ENCODE measurements at places on chromosomes 7 and 10.

DNA sequence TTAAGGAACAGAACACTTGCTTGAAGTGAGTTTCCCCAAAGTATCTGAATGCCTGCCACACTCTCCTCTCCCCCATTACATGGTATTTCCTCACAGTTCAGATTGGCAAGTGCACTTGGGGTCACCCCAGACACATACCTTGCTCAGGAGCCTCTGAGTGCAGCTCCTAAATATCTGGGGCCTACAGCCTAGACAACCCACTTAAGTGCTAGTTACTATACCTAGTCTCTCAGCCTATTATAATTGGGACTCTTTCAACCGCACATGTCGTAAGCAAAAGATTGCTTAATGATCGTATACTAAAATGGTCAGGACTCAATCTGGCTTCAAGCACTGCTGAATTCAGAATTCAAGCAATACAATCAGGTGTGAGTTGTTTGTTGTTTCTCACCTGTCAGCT, 19.9 kb downstream of the TMEM176B start:
- no peak for DNase-seq

GRCh38 chr7:154178895-154179294, 126.7 kb downstream of the DPP6 start:
- DNase-seq, result no peak

DNA sequence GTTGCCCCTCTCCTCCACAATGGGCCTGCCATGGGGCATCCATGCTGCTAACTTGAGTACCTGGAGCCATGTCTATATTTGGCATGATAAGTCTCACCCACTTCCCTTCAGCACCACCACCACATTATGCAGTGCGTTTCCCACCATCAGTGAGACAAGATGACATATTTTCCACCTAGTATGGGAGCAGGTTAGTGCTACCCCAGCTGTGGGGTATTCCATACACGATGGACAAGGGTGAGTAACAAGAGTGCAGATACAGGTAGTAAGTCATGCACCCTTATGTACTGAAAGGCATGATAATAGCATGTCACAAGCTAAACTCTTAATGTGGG, 21.2 kb upstream of the OR2AE1 start:
- DNase-seq, result no peak

GRCh38 chr7:156640949-156641485, 443 bp downstream of the RNF32 start:
- peak; percentile 57 for DNase-seq

GRCh38 chr7:77409005-77409738, 7.0 kb downstream of the GSAP start:
- no peak for DNase-seq

DNA sequence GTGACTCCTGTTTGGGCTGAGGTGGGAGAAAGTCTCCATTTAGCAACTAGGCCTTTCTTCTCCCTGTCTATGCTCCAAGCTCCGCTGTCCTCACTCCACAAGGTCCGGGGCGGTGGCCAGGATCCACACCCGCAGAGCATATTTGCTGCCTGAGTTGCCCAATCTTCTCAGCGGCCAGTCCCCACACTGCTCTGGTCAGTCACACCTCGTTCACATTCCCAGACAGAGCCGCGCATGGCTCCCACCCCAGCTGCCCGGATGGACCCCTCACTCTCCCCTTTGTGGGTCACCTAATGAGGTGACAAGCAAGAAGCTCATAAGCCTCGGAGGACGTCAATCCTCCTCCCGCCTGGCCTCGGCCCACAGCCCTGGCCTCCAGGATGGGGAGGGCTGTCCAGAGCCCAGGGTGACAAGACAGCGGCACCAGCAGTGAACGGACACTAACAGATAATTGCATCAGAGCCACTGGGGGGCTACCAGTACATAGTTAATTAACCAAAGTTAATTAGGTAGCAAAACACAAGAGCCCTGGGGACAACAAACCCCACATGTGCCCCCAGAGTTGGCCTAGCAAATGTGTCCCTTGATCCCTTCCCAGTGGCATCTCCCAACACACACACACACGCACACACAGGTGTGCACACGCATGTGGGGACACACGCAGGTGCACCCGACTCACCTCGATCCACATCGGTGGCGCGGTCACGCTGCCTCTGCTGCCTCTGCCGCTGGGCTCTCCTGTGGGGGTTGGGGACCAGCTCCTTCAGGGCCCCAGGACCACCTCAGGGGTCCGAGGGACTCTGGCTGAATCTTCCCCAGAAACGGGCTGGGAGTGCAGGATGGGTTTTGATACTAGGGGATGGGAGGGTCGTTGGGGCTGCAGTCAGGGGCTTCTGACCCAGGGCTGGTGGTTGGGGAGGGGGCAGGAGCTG, 11.8 kb downstream of the EPHA1 start:
- no peak for DNase-seq

DNA sequence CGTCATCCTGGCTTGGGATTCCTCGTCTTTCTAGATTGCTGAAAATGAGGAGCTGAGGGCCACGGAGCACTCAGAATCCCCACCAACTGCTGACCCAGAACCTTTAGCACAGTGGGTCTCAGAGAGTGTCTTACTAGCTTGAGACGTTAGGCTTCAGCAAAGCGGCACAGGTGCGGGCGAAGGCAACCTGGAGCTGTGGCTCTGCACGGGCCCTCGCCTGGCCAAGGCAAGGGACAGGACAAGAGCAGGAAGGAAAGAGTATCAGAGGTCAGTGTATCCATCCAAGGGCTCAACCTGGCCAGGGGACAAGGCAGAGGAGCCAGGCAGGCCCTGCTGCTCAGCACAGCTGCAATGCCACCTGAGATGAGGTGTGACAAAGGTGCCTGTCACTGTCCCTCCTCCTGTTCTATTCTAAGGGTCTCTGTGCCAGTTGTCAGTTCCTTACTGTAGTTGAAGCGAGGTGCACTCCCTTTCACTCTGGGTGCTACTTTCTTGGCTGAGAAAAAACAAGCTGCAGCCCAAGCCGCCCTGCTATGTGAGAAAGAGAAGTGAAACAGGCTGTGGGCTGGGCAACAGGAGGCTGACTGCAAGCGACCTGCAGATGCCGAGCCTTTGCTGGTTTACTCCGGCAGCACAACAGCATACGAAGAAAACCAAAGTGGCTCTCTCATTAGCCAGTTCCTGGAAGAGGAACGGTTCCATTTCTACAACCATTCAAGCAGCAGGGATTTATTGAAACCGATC, 33.3 kb upstream of the KDM7A start:
- DNase-seq, result peak; percentile 49

GRCh38 chr7:100882785-100883526, 6.6 kb downstream of the UFSP1 start:
- no peak for DNase-seq

DNA sequence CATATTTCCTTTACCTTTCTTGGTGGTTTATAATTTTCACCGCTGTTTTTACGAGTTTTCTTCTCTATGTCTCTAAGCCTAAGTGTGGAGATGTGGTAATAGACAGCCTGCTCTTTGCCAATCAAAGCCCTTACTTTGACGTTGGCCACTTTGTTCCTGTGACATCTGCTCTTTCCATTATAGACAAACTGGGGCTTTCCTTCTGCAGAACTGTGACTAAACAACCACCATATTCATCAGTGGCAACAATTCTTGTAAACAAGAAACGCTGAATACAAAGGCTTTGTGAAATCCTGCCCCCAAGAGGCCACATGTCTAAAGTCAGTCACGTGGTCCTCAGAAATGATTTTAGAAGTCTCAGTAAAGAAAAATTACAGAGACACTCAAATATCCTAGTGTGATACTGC, 59.6 kb upstream of the CAPZA2 start:
- peak; percentile 10 for DNase-seq

- no peak for DNase-seq
Measured at GRCh38 chr7:2728316-2729030, 40.5 kb downstream of the AMZ1 start.

- DNase-seq, result no peak
Measured at GRCh38 chr10:88221010-88221973, 357.9 kb downstream of the PTEN start.

DNA sequence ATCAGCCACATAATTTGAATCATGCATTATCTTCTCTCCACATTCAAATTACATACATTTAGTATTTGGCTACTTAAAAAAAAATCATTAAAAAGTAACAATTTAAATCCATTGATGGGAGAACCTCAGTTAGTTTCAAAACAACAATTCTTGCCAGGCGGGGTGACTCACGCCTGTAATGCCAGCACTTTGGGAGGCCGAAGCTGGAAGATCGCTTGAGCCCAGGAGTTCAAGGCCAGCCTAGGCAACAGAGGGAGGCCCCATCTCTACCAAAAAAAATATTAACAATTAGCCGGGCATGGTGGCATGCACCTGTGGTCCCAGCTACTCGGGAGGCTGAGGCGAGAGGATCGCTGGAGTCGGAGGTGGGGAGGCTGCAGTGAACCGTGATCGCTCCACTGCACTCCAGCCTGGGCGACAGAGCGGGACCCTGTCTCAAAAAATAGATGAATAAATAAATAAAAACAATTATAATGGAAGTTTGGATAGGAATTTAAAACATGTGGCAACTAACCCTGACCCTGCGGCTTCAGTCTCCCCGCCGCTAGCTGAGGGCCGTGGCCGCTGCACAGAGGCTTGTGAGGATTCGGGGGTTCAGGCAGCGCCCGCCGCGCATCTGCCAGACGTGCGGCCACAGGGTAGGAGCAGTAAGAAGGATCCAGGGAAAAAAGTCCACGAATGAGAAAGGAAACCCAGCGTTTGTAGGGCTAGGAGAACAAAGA, 1.1 kb upstream of the CSGALNACT2 start:
- DNase-seq, result no peak

- DNase-seq, result no peak
Measured at GRCh38 chr7:51006483-51007235, 224.0 kb upstream of the GRB10 start.
